ENCODE measurements at places on chromosomes 1 and 21.

- peak; percentile 53 for DNase-seq
Observed at GRCh38 chr1:206551986-206552326, 44.6 kb downstream of the RASSF5 start.

GRCh38 chr1:160429702-160430535 is 29.6 kb downstream of the VANGL2 start:
- no peak for DNase-seq

- DNase-seq: no peak
Observed at GRCh38 chr1:38266197-38266520, 219.6 kb upstream of the POU3F1 start.

- DNase-seq: no peak
Observed at GRCh38 chr1:237250055-237250454, 208.1 kb downstream of the RYR2 start.

DNA sequence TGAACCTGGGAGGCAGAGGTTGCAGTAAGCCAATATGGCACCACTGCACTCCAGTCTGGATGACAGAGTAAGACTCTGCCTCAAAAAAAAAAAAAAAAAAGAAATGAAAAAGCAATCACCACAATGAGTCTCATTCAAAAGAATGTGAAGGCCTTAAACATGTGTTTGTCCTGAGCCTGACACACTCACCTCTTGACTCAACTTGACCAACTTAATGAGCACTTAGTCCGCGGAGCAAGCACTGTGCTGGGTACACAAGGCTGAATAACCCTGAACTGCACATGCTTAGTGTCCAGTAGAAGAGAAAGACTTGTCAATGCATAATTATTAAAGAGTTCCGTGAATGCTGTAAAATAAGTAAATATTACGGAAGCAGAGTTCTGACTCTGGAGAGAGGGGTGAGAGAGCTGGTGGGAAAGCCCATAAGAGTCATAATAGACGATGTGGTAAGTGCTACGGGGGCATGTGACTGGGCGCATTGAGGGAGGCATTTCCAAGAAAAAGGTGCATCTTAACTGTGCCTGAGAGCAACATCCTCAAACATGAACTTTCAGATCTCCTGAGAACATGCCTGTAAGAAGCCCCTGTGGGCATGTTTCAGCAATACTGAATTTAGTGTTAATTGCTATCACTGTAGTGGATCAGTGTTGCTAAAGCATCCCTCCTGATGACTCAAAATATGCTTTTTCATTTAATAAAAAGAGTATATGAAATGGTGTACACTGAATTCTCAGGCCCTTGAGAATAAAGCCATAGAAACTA is 27.2 kb downstream of the MCOLN2 start:
- no peak for DNase-seq

DNA sequence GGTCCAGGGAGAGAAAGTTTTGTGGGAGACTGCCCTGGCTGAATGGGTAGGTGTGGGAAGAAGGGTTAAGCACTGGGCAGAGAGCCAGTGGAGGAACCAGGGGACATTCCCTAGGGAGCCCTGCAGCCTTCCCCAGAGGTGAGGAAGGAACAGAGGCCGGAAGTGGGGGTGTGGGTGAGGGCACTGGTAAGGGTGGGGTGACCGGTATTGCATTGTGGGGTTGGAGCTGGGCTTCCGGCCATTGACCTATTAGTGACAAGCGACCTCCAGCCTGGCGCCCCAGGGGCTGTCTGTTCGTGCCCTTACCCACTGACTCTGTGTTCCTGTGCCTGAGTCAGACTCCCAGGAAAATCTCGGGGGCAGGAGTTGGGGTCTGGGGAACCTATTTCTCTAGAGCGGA is 3.5 kb upstream of the TSPAN1 start:
- DNase-seq: no peak

DNA sequence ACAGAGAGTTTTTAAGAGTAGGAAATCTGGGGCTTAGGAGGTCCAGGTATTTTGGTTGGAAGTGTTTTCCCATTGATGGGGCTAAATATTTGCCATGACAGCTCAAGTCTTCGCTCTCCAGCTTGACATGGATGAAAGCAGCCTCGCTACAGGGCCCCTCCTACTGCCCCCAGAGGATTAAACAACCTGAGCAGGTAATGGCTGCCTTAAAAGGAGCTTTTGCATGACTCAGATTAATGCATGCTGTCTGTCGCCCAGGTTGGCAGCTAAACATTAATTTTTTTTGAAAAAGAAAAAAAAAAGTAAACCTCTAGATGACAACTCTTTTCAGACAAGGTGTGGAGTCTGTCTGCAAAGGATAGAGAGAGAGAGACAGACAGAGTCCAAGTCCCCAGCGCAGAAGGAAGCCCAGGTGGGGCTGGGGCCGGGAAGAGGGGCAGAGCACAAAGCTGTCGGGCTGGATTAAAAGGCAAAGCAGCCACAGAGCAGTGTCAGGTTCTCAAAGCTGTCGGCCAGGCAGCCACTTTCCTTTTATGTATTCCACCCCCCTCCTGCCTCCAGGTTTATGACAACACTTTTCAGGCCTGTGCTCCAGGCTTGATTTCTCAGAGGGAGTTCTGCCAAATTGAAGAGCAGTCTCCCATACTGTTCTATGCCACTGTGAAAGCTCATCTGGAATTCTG is 127.9 kb downstream of the CLIC6 start:
- no peak for DNase-seq

GRCh38 chr1:58818976-58819375 is 35.1 kb upstream of the JUN start:
- DNase-seq: no peak

GRCh38 chr1:26814893-26815292 is 11.6 kb upstream of the ZDHHC18 start:
- no peak for DNase-seq

GRCh38 chr1:46630719-46631118 is 14.1 kb upstream of the MOB3C start:
- DNase-seq: no peak

- DNase-seq: no peak
Observed at GRCh38 chr1:59511476-59512465, 214.9 kb downstream of the FGGY start.

DNA sequence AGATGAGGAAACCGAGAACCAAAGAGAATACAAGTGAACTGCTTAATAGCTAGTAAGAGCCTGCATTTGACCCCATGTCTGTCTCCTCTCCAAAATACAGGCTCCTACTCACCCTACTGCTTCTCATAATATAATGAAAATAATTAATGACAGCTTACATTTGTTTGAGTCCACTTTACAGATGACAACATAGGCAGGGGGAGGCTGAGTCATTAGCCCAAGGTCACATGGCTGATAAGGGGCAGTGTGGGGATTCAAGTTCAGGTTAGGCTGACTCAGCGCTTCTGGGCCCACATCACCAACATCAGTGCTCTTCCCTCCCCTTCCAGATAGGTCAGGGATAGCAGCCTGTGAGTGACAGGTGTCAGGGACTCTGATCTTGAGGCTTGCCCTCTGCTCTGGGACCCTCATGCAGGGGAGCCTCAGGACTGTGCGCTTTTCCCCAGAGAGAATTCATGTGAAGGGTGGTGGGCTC is 16.2 kb downstream of the AZIN2 start:
- no peak for DNase-seq

DNA sequence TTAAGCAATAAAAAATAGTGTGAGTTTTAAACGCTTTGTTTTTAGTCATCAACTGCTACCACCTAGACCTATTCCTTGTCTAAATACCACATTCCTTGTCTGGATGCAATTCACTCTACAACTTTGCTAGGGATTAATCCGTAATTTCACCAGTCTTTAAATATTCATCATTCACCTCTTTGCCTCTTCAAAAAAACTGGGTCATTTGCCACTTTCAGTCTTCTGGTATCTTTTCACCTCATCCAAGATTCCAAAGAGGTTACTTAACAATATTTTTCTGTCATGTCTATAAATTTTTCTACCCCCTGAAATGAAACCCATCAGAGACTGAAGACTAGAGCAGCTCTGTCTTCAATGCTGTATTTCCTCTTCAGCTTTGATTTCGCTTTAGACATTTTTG is 9.5 kb downstream of the PALMD start:
- no peak for DNase-seq

GRCh38 chr21:43869486-43870325 is 4.7 kb downstream of the AGPAT3 start:
- no peak for DNase-seq

GRCh38 chr1:173084292-173084691 is 33.6 kb upstream of the TNFSF18 start:
- DNase-seq: no peak

DNA sequence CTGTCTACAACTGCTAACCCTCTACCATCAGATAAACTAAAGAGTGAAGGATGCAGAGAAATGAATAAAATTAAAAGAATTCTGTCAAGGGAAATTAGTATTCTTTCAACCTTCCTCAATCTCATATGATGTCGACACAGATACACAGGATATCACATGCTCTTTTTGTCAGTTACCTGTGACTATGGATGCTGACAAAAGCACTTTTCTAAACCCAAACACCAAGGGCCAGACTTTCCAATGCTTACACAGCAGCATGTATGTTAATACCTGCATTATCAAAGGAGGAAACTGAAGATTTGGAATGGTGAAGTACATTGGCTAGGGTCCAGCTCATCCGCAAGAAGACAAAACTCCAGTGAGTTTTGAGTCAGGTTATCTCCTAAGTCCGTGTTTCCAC is 294.0 kb downstream of the SMYD3 start:
- DNase-seq: no peak

DNA sequence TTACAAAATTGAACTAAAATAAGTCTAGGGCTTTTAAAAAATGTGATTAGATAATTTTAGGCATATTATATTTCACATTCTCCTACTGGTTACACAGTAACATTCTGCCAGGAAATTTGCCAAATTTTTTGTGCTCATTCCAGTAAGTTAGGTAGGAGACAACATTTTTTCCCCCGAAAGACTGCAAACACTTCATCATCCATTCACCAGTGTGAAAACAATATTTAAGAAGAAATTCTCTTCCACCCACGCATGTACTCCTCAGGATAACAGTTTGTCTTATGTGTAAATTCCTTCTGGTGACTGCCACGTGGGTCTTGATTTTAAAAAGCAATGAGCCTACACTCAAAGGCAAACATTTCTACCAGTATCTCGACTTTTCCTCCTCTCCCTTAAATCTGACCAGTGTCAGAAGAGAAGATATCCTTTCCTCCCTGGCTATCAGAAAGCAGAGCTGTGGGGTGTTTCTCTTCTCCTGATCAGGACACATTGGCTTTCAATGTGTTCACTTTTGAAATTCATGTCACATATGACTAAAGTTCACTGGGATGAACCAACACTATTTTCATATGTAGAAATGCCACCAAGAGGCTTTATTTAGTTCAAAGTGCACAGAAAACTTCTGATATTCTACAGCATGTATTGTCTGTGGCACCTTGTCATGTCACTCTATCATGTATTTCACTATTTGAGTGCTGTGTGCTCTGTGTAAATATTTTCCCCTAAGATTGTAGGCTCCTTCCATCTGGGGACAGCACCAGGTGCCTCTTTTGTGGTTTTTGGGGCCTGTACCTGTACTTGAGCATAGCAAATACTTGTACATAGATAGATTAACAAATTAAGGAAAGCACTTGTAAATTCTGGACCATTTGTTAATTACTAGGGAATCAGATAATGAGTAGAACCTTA is 38.6 kb downstream of the LHX9 start:
- DNase-seq: no peak

DNA sequence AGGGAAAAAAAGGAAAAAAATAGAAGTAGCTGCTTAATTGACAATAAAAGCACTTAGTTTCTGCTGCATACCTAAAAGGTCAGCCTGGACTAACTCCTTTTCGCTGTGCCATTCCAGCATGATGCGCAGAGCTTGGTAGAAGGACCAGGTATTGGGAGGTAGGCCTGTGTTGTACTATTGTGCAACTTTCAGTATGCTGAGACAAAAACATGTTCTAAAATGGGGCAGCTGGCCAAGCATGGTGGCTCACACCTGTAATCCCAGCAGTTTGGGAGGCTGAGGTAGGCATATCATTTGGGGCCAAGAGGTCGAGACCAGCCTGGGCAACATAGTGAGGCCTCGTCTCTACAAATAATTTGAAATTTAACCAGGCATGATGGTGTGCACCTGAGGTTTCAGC is 15.0 kb upstream of the SCCPDH start:
- DNase-seq: no peak

GRCh38 chr1:186440584-186440983 is 20.3 kb downstream of the PDC start:
- DNase-seq: no peak

GRCh38 chr1:220367833-220368232 is 95.6 kb upstream of the RAB3GAP2 start:
- DNase-seq: no peak

DNA sequence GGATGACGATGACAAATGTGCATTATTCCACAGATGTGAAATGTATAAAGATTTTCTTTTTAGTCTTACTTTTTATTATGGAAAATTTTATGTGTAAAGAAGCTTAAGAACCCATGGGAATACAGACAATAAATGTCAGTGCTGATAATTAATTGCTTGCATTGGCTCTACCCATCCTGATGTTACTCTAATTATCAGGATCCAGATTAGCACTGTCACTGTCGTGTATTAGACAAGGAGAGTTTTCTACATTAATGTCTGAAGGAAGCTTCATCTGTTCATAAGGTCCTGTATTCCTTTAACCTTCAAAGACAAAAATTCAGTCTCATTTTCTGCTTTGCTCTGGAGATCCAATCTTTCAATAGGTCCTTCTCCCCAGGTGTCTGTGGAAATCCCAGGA is 259.1 kb upstream of the ADAMTS5 start:
- no peak for DNase-seq

DNA sequence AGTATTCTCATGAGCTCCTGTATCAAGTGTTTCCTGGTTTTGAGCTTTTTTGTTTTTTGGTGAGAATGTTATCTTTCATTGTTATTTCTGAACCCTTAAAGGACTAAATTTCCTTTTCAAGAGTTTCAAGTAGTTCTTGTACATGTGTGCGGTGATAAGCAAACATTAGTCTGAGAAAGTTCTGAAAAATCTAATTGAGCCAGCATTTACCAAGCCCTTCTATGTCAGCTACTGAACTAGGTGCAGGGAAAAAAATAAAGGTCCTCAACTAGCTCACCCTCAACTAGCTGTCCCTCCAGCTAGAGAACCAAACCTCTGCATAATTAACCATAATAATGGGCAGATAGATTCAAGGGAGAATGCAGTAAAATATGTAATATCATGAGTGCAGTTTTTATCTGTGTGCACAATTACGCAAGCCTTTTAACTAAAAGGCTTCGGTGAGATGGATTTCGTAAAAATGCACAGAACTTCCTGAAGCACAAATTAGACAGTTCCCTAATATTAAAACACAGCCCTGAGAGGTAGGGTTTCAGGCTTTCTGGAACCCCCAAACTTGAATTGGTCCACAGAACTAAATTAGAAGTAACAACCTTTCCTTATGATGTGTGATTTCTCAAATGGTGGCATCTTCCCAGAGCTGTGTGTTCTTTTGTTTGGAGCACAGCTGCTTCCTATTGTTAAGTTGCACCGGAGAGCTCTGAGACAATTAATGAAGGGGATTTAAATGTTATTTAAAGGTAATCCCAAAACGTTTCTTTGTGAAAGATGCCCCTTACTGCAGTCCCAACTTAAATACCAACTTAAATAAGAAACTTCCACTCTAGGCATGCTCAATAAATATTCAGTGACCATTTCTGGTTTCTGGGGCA is 165.8 kb downstream of the NFIA start:
- no peak for DNase-seq

DNA sequence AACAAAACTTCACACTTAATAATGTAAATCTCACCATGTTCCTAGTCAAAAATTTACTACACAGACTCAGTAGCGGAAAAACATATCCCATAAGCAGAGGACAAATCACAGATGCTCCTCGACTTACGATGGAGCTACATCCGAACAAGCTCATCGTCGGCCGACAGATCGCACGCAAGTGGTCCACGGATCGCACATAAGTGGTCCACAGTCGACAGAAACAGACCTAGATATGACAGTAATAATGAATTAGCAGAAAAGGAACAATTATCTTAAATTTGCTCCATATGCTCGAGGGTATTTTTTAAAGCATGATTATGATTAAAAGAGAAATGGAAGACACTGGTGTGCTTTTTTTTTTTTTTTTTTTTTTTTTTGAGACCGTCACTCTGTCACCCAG is 36.3 kb downstream of the WDR4 start:
- no peak for DNase-seq

Data from activated CD4-positive, CD25-positive, alpha-beta regulatory T cell (primary cell).